ENCODE measurements at places on chromosomes 16 and 17.

DNA sequence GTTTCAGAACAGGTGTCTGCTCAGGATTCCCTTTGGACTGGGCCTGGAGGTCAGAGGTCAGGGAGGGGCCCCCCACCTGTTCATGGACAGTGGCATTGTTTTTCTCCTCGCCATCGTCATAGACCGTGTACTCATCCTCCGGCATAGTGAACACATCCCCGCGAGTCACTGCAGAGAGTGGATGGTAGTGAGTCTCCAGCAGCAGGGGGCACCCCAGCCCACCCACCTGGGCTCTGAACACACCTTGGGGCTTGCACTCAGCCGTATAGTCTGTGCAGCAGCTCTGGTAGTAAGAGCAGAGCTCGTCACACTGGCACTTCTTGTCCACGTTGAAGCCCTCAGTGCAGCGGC, 448 bp downstream of the VTN start:
- peak; percentile 53 for DNase-seq

GRCh38 chr17:82245134-82246039, 16.5 kb downstream of the SLC16A3 start:
- peak; percentile 35 for DNase-seq

GRCh38 chr17:18040261-18040858, 1.2 kb downstream of the GID4 start:
- DNase-seq: no peak

DNA sequence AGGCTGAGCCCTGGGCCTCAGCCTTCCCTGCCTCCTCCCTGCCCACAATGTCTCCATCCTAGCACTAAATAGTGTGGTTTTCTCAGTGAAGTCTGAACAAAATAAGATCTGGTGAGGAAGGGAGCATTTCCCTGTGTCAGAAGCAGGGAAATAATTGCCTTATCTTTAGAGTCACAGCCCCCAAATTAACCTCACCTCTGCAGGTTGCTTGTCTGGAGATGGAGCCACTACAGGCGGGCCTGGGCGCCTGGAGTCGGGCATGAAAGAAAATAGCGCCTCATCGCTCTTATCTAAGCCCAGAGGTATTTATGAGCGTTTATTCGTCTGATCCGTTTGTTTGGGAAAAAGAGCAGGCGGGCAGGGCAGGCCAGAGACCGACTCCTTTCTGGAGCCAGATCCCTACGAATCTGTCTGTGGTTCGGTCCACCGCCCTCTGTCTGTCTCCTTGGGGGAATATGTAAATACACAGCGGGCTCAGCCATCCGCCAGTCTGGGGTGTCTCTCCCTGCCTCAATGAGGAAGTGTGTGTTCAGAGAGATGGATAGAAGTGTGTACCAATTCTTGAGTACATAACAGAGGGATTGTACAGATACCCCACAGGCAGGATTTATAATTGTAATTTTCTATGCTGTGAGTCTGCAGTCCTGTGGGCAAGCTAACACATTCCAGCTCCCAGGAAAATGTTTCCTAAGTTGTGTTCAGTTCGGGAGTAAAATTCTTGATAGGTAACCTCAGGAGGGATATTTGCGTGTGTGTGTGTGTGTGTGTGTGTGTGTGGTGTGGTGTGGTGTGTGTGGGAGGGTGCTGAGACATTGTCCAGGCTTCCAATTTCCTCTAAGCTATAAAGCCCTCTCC, 4.3 kb downstream of the HOXB6 start:
- no peak for DNase-seq

- no peak for DNase-seq
These were observed 78.6 kb upstream of the CA10 start for GRCh38 chr17:52237151-52237550.

GRCh38 chr17:55532670-55533069, 21.4 kb upstream of the SMIM36 start:
- no peak for DNase-seq

DNA sequence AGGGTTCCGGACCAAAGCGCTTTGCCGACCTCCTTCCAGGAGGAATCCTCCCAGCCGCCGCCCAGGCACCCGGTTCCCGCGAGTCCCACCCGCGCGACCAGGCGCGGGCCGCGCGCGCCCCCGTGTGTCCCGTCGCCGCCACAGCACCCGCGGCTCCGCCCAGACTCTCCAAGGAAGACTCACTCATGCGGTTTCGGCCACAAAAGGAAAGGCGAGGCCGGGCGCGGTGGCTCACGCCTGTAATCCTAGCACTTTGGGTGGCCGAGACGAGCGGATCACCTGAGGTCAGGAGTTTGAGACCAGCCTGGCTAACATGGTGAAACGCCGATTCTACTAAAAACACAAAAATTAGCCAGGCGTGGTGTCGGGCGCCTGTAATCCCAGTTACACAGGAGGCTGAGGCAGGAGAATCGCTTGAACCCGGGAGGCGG, 3.5 kb upstream of the PKMYT1 start:
- peak; percentile 90 for DNase-seq

DNA sequence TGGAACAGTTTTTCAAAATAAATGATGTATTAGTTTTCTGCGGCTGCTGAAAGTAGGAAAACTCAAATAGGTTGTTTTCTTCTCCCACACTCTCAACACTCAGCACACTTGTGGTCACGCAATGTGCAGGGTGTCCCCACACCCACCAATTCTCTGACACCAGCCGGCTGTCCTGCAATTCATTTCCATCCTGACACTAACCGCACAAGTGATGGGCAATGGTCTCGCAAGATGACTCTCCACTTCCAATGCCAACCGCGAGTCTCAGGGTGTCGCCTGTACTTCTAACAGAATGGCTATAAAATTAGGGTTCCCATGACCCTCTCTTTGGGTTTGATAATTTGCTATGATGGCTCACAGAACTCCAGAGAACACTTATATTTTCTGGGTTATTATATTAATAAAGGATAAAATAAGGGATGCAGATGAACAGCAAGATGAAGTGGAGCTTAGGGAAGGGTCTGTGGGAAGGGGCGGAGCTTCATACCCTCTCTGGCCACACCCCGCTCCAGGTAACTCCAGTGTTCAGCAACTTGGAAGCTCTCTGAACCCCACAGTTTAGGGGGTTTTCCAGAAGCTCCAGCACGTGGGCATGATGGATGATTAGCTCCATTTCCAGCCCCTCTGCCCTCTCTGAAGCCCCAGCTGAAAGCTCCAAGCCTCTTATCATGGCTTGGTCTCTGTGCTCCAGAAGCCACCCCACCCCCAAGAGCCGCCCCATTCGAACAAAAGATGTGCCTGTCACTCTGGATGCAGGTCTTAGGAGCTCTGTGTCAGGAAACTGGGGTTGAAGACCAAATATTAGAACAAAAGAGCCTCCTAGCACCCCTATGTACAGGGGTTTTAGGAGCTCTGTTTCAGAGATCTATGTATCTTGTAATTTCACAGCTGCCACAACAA, 19.8 kb downstream of the TAF1C start:
- no peak for DNase-seq

DNA sequence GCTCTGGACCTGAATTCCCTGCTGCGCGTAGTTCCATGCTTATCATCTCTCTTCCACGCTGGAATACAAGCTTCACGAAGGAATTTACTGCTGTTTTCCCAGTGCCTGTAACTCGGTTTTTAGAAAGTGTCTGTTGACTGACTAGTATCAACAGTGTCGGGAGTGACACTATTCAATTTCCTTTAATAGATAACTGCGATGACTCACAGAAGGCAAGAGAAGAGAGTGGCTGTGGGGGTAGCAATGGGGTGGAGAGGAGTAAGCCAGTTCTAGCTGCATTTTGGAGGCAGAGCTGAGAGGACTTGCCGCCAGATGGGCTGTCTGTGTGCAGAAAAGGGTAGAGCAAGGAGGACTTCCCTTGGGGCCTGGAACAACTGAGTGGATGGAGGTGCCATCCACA, 25.2 kb downstream of the B4GALNT2 start:
- DNase-seq: no peak

DNA sequence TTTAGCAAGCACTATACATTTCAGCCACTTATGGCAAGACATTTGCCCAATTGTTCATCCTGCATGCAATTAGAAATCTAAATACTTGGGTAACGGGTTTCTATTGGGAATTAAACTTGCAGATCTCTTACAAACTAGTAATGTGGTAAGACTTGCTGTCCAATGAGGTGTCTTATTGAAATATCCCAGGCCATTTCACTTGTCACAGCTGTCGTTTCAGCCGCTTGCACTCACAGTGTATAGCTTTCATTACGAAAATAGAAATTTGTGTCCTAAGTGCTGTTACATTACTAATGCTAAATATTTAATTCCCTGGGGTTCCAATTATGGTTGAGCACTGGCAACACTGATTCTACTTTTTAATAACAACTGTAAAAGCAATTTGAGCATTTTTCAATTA, 40.3 kb upstream of the IRX5 start:
- DNase-seq: no peak

GRCh38 chr16:87818533-87819161, 50.7 kb downstream of the SLC7A5 start:
- DNase-seq: no peak

DNA sequence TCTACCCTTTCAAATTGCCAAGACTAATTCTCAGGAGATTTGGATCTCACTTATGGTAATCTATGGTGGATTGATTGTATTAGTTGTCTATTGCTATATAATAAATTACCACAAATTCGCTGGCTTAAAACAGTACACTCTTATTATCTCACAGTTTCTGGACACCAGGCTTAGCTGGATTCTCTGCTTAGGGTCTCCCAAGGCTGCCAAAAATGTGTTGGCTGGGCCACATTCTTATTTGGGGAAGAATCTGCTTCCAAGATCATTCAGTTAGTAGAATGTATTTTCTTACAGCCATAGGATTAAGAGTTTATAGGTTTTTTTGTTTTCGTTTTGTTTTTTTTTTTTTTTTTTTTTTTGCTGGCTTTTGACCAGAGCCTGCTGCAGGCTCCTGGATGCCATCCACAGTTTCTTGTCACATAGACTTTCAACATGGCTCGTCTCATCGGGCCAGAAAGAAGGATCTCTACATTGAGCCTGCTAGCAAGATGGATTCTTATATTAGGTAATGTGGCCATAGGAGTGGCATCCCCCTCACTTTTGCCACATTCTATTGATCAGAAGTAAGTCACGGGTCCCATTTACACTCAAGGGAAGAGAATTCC, 415.3 kb downstream of the KIF2B start:
- no peak for DNase-seq

GRCh38 chr16:159136-159849, 6.5 kb upstream of the HBM start:
- no peak for DNase-seq

DNA sequence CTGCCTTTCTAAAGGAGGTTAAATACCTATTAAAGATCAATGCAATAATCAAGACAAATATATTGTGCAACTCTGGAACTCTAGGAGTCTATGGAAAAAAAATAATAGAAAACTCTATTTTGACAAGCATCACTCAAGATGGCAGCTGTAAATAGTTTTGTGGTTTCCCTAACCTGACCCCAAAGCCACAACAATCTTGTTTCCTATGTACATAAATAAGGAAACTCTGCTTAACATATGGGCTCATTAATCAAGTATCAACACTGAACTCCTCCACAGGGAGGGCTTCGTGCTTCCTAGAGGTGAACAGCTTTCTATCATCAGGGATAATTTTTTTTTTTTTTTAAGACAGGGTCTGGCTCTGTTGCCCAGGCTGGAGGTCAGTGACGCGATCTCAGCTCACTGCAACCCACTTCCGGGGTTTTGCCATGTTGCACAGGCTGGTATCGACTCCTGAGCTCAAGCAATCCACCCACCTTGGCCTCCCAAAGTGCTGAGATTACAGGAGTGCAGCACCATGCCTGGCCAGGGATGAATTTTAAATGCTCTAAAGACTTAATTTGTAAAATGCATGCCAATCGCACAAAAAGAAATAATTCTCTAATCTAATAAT, 42.5 kb downstream of the ARHGAP17 start:
- no peak for DNase-seq

DNA sequence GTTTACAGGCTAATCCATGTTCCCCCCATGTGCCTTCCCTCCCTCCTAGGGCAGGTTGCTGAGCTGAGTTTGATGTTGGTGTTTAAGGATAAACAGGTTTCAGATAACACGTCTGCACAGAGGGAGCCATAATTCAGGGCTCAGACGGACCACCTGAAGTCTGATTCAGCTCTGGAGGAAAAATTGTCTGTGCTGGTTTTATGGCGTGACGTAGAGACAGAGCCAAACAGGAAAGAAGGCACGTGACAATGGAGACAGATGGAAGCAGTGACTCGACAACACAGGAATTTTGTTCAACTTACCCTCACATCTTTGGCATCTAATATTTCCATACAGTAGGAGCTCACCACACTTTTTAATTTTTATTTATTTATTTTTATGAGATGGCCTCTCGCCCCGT, 10.7 kb upstream of the USP10 start:
- no peak for DNase-seq

GRCh38 chr16:79994418-79994817, 393.9 kb upstream of the MAF start:
- DNase-seq: no peak

DNA sequence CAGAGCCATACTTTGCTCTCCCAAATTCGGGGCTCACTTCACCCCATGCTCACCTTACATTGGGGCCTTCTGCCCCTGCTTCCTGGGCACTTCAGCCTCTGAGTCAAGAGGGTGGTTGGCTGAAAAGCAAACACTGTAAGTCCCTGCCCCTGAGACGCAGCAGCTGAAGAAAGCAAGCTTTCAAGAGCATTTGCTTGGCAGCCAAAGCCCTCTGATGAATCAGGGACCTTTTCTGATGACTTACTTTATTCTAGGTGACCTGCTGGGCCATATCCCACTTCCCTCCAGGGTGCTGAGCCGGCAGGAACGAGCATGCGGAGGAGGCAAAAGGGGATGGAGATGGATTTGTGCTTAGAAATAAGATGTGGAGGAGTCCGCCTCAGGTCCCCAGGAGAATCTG, 147.0 kb upstream of the TNRC6C start:
- peak; percentile 28 for DNase-seq

DNA sequence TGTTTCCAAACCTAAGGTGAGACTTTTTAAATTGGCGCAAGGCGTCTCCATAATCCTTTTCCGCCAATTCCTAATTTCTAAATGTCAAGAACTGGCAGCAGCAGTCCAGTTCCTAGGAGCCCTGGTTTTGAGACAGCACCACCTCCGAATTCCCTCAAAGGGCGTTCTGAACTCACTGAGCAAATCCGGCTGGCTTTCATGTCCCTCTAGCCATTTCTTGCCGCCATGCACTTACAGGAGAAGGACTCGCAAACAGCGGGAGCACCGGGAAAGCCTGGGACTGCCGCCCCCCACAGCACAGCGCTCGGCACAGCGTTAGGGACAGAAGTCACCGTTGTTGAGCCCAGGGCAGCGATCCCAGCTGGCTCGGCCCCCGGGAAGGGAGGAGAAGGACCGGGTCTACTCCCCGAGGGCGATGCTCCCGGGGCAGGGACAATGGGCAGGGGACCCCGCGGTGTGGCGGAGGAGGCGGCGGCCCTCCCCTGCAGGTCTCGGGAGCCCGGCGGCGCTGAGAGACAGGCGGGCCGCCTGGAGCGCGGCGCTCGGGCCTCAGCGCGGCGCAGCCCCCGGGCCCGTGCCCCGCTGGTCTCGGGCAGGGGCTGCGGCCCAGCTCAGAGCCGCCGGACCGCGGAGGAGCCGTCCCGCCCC, 545 bp downstream of the ARHGAP17 start:
- DNase-seq: peak; percentile 51

GRCh38 chr16:68259007-68259825, 5.1 kb upstream of the SLC7A6 start:
- no peak for DNase-seq
